ENCODE measurements at places on chromosomes 3 and 15.
A peak's percentile ranks its signal among the peaks of the same experiment; 100 is the strongest.

DNA sequence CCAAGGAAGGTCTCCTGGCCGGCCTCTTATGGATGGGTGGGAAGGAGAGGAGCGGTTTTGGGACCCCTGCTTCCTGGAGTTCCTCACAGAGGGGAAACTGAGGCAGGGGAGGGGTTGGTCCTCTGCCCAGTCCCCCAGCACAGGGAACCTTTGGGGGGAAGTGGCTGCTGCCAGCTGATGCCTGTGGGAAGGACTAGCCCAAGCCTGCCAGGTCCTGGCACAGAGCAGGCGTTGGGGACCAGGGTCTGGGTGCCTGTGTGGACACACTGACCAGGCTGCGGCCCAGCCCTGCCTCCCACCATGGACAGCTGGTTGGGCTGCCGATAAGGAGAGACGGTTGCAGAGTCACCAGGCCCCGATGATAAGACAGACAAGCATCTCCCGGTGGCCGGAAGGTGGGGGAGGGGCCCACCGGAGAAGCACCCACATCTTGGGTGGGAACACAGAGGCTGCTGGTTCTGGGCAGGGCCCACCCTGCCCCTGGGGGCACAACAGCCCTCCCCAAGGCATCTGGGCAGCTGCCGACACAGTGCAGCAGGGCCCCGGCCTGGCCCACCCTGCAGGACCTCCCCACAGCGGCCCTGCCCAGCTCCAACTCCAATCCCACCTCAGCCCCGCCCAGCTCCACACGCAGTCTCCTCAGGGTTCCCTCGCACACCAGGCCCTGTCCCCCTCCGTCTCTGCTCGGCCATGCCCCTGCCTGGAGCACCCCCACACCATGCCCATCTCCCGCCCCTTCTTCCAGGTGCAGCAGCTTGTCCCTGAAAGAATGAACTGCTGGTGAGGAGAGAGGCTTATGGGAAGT lies 50.7 kb downstream of the DNAJB8 start:
- DNase-seq, result no peak

GRCh38 chr15:86854176-86854575 lies 774.5 kb downstream of the AGBL1 start:
- no peak for DNase-seq

DNA sequence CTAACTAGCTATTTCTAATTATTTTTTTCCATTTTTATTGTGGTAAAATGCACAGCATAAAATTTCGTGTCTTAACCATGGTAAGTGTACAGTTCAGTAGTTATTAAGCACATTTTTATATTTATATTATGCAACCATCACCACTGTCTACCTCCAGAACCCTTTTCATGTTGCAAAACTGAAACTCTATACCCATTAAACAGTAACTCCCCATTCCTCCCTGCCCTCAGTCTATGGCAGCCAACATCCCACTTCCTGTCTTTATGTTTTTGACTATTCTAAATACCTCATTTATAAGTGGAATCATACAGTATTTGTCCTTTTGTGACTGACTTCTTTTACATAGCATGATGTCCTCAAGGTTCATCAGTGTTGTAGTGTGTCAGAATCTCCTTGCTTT lies 25.5 kb downstream of the SLC35A5 start:
- no peak for DNase-seq

DNA sequence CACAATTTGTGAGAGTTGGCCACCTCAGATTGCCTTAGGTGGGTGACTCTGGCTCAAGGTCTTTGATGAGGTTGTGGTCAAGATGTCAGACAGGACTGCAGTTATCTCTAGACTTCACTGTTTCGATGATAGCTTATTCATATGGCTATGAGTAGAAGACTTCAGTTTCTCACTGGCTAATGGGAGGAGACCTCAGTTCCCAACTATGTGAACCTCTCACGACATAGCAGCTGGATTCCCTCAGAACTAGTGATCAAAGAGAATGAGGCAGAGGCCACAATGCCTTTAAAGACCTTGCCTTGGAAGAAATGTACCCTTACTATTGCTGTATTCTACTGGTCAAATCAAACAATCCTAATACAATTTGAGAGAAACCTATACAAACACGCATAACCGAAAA lies 607.5 kb upstream of the ROBO2 start:
- DNase-seq, result no peak

DNA sequence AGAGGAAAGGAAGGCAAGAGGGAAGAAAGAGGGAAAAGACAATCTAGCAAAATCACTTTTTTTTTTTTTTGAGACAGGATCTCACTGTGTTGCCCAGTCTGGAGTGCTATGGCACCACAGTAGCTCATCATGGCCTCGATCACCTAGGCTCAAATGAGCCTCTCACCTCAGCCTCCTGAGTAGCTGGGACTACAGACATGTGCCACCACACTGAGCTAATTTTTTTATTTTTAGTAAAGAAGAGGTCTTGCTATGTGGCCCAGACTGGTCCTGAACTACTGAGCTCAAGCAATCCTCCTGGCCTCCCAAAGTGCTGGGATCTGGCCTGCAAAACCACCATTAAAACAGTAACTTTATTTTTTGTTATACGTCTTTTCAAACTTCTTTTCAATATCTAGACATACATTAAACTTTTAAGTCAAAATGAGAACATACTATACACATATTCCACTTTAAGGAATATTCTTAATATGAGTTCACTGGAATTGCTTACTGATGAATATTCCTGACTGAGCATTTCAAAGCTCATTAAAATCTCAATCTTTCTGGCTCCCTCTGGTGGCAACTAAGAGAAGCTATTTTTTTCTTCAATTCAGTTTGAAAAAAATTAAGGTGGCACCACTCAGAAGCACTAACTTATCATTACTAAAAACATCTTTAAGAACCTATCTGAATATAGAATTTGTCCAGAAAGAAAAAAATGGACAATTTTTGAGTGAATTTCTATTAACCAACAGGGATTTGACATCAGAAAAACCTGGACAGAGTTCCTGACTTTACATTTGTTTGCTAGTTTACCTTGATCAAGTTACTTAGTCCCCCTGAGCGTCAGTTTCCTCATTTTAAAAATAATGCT lies 40.9 kb downstream of the UACA start:
- DNase-seq, result peak; percentile 43

GRCh38 chr3:191944835-191945234 lies 483.9 kb downstream of the PYDC2 start:
- DNase-seq, result no peak

DNA sequence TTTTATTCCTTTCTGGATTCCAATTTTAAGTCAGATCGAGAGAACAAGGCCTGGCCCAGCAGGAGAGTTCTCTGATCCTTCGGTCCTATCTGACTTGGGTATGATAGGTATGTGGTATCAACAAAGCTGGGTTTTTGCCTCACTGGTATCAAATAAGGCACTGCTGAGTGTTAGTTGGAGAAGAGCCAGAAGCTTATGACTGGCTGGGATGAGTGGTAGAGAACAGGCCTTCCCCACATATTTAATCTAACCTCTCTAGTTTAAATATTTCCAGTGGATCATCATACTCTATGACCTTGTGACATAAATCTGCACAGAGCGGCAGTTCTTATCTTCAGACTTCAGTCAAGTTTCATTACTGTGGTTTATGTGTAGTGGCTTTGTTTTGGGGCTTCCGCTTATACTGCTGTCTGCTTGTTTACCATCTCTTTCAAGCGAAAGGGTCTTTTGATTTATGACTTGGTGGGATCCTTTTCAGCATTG lies 164.5 kb downstream of the PTPRG start:
- DNase-seq, result no peak

GRCh38 chr3:73605412-73605811 lies 19.3 kb downstream of the PDZRN3 start:
- no peak for DNase-seq

DNA sequence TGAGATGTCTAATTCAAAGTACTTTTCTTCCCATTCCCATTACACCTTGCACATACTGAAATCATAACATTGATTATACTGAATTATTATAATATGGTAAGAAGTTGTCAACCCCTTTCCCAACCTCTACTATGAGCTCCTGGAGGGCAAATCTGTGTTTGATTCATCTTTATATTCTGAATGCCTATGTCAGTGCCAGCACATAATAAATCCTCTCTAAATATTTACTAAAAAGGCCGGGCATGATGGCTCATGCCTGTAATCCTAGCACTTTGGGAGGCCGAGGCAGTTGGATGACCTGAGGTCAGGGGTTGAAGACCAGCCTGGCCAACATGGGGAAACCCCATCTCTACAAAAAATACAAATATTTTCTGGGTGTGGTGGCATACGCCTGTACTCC lies 392.5 kb upstream of the CADM2 start:
- no peak for DNase-seq

DNA sequence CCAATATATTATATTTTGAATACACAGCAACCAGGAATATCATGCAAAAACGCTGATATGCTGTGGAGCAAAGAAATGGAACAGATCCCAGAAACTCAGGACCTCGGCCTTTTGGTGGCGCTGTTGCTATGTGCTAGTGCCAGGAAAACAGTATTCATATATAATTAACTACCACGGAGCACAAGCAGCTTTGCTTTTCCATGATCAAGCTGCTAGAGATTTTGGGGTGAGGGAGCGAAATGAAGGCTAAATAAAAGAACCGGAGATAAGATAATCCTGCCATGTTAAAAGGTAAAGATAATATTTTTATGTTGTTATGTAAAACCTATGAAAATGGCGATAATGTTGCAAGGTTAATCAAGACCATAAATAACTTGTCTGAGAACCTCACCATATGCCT lies 157.7 kb upstream of the FAM3D start:
- no peak for DNase-seq

- no peak for DNase-seq
These were observed 5.7 kb upstream of the SEMA6D start for GRCh38 chr15:47711655-47712054.
